Colonic mucosa (tissue), 4 donors: ENCODE measurements at places on chromosomes 4 and X.

DNA sequence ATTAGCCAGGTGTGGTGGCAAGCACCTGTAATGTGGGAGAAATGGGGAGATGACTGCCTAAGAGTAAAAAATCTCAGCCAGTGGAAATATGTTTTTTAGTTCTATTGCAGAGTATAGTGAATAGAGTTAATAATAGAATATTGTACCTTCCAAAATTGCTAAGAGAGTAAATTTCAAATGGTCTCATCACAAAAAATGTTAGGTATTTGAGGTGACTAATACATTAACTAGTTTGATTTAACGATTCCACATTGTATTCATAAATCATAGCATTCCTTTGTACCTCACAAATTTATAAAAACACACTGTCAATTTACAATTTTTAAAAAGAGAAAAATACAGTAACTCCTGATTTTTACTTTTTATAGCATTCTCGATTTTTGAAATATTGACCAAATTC is 681.5 kb upstream of the EPHA5 start:
- DNase-seq: no peak

GRCh38 chrX:10395643-10396042 is 224.7 kb downstream of the MID1 start:
- DNase-seq: no peak

GRCh38 chrX:1144293-1144692 is 68.2 kb downstream of the CRLF2 start:
- DNase-seq: no peak

- peak; percentile 33 for DNase-seq
These were observed 2.0 kb upstream of the THAP9 start for GRCh38 chr4:82898322-82899243.

DNA sequence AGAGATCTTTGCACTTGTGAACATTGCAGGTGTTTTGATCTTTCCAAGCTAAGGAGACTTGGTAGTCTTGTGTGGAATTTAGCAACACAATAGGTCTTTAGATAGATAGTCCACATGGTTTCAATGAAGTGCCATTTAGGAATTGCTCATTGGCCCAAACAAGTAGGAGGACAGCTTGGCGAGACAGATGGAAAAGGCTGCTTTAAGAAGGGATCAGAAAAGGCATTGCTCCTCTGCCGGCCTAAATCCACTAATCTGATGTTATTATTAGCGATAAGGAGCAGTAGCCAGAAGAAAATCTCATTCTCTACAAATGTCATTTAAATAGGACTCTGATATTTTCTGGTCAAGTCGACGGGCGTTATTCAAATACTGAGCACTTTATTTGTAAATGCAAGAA is 99.7 kb downstream of the AFF2 start:
- DNase-seq: no peak

- DNase-seq: peak; percentile 21
These were observed 2.0 kb downstream of the CYBB start for GRCh38 chrX:37781814-37782213.

GRCh38 chrX:134482371-134482770 is 22.4 kb downstream of the HPRT1 start:
- DNase-seq: no peak

- DNase-seq: no peak
These were observed 70.7 kb upstream of the HCCS start for GRCh38 chrX:11040405-11040804.

DNA sequence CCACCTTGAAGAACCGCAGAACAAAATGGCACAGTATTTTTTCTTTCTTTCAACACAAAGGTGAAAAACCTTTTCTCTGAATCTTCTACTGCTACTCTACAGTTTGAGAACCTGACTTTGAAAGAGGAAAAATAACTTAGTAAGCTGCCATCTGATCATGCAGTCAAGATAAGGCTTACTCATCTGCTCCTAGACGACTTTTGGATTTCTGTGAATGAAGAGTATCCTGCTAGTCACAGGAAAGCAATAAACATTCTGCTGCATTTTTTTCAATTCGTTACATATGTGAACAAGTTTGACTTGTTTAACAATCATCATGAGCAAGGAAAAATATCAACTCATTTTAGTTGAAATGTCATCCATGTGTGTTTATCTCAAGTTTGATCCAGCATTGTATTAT is 25.2 kb downstream of the TIGD2 start:
- no peak for DNase-seq

- DNase-seq: no peak
These were observed 22.0 kb upstream of the TMPRSS11B start for GRCh38 chr4:68267433-68267944.

DNA sequence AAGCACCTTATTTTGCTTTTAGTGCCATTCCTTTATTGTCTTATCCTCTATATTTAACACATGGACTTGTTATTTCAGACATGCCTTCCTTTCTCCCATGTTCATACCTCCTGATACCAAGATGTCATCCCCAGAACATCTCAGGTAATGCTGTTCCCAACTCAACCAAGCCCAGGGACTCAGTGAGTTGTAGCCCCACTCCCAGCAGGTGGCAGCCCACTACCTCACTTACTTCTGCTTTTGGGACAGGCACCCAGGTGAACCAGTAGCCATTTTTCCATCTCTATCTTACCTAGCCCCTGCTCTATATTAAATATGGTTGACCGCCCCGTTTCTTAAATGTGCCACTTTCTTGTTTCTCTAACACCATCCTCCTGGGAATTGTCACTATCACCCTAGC is 199.0 kb downstream of the DCHS2 start:
- no peak for DNase-seq

GRCh38 chrX:11059933-11060332 is 51.2 kb upstream of the HCCS start:
- DNase-seq: no peak

DNA sequence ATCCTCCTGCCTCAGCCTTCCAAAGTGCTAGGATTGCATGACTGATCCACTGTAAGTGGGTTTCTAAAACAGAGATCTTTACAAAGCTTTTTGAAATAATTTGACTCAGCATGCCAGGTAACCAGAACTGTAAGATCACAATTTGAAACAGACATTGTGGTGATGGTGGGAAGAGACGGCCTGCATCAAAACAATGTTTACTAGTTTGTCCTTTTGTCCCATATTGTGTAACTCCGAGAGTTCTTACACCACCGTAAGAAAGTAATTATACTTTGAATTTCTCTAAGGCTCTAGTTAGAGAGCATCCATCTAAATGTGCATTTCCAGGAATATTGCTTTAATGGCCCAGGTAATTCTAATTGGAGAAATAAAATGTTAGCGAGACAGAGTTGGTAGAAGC is 594 bp upstream of the ARHGAP24 start:
- DNase-seq: no peak

GRCh38 chr4:45062935-45063545 is 336.7 kb upstream of the GNPDA2 start:
- no peak for DNase-seq

- DNase-seq: no peak
These were observed 86.3 kb downstream of the CDS1 start for GRCh38 chr4:84669201-84669600.

DNA sequence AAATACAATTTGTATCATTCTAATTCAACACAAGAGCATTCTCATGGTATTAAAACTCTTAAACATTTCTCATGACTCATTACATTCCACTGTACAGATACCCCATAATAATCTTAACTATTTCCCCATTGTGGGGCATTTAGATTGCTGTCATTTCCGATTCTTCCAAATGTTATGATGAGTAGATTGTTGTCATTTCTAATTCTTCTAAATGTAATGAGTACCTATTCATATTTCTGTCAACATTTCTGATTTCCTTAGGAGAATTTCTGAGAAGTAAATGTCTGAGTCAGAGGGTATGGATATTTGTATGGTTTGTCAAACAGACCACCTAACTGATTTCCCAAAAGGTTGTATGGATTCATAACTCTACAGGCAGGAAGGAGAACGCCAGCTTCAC is 8.3 kb downstream of the S100G start:
- DNase-seq: no peak

DNA sequence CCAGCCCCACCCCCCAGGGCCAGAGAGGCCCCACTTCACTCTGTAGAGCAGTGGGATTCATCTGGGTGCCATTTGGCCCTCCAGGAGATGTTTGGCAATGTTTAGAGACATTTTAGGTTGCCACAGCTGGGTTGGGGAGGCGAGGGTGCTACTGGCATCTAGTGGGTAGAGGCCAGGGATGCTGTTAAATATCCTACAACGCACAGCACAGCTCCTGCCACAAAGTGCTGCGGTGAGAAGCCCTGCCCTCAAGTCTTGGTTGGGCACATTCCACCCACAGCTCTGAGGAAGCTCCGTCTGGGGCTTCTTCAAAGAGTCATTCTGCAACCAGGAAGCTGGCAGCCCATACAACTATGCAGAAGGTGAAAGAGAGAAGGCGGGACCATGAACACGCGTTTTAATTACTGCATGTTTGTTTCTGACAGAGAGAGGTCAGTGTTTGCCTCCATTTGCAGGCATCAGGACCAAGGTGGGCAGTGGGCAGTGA is 48.1 kb upstream of the FAM9C start:
- DNase-seq: peak; percentile 65

DNA sequence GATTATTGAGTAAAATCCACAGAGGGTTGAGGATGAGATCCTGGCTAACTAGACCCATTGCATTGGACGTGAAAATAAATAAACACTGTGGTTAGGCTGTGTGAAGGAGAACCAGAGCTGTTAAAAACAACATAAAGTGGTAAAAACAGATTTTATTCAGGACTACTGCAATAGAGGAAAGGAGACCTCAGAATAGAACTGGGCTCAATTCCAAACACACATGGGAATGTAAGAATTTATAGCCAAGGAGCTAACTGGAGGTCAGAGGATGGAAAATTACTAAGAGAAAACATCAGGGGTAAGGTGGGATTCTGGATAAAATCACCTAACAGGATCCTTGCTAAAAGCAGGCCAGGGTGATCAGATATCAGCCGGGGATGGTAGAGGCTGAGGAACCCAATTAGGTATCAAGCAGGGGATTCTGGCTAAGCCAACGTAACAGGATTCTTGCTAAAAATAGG is 112.4 kb downstream of the RNF150 start:
- DNase-seq: no peak

DNA sequence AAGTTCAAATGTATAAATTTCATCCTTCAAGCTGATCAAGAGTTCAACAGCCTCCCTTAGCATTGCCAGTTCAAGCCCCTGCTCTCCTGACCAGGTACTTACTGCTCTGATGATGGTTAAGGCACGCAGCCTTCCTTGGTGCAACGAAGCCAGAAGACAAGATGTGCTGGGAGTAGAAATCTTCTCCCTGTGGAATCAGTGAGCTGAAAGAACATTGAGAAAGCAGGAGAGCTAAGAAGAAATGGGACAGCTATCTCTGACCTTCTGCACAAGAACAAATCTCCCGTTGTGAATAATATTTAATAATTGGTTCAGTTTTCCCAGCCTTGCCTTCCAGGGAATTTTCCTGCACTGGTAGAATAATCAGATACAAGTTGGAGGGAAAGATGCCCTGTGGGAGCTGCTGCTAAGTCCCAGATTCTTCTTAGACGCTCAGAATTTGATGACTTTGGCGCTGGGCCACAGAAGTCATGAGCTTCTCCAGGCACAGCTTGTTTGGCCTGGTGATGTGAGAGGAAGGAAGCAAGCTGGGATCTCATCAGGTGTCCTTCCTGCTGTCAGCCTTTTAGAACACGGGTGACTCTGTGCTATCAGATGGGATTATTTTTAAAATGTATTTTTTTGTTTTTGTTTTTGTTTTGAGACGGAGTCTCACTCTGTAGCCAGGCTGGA is 77.8 kb downstream of the CD38 start:
- DNase-seq: no peak

DNA sequence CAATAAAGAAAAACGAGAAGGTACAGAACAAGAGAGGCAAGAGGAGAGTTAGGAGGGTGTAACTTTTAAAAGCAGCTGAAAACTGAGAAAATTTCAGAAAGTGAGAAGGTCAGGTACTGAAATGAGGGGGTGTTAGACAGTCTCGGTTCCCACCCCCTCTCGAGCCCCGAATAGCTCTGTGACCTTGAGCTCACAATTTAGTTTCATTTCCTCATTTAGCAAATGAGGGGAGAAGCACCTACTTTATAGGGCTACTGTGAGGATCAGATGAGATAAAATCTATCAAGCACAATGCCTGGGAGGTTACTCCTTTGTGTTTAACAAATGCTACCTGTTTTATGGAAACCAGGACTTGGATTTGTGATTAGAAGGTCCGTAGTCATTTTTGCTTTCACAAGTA is 4.9 kb downstream of the UGT8 start:
- DNase-seq: no peak

DNA sequence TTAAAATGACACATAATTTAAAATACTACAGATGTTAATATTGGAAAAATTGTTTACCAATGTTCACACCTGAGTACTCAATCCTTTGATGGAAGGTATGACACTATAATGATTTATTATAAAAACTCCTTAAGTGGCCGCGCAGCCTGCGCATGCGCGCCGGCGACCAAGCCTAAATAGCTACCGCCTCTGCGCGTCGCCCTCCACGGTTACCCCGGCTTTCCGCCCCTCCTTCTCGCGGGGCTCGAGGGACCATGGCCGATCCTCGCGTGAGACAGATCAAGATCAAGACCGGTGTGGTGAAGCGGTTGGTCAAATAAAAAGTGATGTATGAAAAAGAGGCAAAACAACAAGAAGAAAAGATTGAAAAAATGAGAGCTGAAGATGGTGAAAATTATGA is 170.2 kb downstream of the DMD start:
- DNase-seq: no peak

GRCh38 chr4:180281724-180282123 is 1961.5 kb upstream of the TENM3 start:
- no peak for DNase-seq
